ENCODE measurements at places on chromosomes 6 and 20.

GRCh38 chr6:20826378-20826777, 292.1 kb downstream of the CDKAL1 start:
- no peak for DNase-seq

- DNase-seq: no peak
Measured at GRCh38 chr20:14959506-14960475, 622.4 kb upstream of the FLRT3 start.

DNA sequence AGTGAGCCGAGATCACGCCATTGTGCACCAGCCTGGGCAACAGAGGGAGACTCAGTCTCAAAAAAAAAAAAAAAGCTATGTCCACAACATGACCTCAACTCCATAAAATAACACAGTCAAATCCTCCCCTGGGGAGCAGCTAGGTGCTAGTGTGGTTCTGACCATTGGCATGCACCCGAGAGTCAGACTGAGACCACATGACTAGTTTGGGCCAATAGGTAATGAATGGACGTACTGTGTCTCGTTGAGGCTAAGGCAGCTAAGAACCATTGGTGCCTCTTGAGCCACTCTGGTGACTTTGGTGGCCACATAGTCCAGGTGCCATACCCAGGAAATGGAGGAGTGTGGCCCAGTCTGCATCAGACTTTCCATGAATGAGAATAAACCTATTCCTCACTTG, 40.3 kb downstream of the ATP9A start:
- no peak for DNase-seq

- DNase-seq: no peak
Measured at GRCh38 chr6:39209911-39210310, 19.4 kb downstream of the KCNK5 start.

GRCh38 chr6:82410151-82410648, 46.6 kb downstream of the TPBG start:
- DNase-seq: no peak

DNA sequence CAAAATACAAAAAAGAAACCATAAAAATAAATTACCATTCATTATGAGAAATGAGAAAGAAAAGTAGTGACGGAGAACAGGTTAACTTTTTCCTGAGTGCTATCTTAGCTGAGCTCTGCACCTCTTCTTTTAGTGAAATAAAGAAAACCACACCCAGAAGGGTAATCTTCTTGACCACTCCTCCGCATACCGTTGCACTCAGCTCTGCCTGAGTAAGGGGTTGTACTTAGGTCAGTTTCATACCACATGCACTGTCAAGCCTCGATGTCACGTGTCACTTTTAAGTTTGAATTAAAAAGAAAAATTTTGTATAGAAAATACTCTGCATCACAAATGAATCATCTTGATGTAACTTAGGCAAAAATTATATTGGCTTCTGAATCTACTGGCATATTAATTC, 2.8 kb downstream of the EZR start:
- no peak for DNase-seq

- DNase-seq: no peak
Measured at GRCh38 chr20:22004946-22005345, 299.5 kb downstream of the PAX1 start.

DNA sequence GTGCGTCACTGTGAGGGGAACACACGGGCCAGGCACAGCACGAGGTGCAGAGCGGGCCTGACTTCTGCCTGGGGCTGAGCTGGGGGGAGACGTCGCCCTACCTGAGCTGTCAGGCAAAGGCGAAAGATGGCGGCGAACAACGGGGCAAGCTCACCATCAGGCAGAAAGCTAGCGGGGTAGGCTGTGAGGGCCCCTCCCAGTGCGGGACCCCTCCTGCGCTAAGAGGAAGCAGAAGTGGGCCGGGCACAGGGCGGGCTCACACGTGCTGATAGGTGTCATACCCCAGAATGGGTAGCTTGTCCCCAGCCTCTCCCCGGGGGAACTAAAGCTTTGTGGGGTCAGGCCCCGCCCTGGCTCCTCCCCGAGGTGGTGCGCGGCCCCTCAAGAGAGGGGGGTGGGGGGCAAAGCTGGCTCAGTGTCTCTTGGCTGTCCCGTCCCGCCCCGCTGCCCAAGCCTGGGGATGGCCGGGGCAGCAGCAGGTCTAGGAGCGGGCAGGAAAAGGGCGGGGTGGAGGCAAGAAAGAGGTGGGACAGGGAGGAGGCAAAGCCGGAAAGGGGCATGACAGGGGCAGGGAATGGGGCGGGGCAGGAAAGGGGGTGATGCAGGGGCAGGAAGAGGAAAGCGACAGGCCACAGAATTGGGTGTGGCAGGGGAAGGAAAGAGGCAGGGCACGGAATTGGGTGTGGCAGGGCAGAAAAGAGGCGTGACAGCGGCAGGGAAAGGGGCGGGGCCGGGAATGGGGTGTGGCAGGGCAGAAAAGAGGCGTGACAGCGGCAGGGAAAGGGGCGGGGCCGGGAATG, 14.7 kb downstream of the UCKL1 start:
- peak; percentile 80 for DNase-seq

DNA sequence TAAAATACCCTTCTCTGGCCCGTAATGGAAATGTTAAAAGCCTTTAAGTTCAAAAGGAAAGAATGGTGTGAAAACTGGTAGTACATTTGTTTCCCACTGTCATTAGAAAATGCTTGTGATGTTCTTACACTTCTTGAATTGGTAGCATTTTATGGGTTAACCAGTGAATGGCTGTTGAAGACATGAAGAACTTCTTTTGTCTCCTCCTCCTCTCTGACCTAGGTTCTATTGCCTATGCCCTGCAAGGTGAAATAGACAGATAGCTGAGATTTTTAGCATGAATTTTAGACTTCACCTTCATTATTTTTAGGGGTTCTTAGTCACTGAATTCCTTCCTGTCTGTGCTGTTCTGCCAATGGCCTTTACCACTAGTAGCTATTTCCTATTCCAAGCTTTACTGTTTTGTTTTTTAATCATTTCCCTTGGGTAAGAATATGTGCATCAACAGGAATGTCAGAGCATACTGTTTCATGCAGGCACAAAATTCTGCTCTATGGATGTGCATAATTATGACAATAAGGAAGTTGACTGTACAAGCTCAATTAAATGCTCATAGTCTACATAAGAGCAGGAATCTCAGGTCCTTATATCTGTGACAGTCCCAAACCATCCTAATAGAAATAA, 4.9 kb downstream of the TNFAIP3 start:
- no peak for DNase-seq

GRCh38 chr6:34791164-34791700, 651 bp upstream of the BLTP3A start:
- no peak for DNase-seq

- no peak for DNase-seq
Measured at GRCh38 chr6:89270951-89271721, 44.0 kb downstream of the GABRR2 start.

DNA sequence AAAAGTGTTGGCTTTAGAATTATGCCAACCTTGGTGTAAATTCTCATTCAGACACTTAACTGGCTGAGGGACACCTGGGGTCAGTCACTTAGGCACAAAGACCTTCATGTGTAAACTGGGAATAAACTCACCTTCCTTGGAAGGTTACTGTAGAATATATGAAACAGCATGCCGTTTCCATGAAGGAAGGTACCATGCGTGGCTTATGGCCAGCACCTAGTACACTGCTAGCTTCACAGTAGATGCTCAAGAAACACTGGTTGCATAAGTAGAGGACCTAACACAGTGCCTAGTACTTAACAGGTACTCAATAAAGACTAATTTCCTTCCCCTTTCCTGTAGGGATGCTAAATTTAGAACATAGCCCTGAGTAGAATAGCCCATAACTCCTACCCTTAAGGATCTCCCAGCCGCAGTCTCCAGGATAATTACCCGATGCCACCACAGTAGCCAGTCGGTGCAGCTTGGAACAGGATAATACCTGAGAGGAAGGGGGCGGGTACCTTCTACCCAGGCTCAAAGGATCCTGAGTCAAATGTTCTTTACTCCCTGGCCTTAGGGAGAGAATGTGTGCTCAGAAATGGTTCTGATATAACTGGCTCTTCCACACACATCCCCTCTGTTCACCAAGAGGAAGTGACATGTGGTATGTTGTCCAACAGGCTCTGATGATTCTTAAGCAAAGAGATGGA, 3.6 kb downstream of the BCL2L1 start:
- no peak for DNase-seq

GRCh38 chr6:119974430-119975159, 625.0 kb upstream of the MAN1A1 start:
- DNase-seq: no peak

DNA sequence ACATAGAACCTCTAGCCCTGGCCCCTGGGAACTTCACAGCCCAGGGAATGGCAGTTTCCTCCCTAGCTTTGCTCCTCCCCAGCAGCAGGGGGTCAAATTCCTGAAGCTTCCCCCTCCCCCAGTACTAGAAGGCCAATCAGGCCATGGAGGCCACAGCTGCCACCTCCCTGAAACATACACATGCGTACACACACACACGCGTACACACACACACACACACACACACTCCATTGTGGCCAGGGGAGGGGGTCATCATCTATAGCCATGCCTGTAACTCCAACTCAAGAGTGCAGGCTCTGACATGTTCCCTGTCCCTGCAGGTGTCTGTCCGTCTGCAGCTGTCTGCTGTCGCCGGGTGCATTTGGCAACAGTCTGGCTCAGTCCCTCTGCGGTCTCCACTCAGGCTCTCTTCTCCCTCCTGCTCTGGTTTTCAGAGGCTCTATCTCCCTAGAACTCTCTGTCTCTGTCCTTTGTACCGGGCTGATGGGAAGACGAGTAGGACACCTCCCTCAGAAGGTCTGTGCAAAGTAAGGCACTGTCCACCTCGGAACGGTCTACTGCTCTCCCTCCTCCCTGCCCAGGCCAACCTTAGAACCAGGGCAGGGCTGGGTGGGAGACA, 1.4 kb downstream of the LRFN2 start:
- DNase-seq: no peak

DNA sequence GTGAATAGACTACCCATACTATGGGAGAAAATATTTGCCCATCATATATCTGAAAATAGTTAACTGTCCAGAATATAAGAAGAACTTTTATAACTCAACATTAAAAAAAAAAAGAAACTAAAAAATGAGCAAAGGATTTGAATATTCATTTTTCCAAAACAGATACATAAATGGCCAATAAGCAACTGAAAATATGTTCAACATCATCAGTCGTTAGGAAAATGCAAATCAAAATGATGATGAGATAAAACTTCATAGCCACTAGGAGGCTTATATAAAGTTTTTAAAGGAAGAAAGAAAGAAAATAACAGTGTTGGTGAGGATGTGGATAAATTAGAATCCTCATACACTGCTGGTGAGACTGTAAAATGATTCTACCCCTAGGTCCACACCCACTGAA, 32.6 kb upstream of the HMGN3 start:
- no peak for DNase-seq

DNA sequence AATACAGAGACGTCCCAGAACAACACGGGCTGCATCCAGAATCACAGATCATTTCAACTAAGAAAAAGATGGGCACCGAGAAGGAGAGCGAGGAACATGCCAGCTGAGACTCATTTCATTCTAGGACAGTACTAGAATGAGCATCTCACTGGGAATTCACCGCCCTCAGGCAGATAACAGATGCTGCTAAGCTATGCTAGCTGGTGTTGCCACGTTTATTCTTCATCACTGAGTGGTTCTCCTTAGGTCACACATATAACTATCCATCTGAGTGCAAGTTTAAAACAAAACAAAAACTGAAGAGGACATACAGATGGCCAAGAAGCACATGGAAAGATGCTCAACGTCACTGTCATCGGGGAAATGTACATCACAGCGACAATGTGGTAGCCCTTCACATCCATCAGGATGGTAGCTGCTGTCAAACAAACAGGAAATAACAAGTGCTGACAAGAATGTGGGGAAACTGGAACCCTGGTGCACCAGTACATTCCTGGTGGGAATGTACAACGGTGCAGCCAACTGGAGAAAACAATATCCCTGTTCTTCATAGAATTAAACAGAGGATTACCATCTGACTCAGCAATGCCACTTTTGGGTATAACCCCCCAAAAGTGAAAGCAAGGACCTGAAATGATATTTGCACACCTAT, 97.6 kb downstream of the SLC22A23 start:
- no peak for DNase-seq

DNA sequence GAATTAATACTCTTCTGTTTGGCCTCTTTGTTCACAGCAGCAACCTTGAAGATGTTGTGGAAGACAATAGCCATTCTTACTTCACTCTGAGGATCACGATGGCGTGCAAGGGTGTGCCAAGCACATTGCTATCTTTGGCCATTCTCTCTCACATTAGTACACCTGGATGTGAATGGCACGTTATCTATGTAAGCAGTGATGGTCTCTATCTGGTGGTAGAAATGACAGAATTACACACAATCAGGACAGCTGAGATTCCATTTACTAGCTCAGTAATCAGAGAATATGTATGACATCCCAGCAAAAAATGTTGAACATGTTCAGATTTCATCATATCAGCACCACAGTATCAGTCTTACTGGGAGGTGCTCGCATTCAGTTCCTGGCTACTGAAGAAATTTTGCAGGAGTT, 116.2 kb downstream of the LCA5 start:
- no peak for DNase-seq

DNA sequence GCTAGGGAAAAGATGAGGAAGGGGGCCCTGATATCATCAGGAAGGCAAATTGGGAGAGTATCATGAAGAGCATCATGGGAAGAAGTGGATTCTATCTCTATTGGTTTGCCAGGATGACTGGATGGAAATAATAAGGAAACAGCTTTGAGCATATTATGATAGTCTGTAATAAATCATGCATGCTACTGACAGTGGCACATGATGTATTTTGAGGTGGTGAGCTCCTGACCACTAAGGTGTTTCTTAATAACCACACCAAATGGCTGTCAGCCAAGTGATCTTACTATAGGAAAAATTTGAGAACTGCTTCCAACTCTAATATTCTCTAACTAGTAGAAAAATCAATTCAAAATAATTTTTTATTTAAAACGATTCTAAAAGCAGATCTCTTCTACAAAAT, 548.4 kb upstream of the JAG1 start:
- no peak for DNase-seq

- no peak for DNase-seq
Measured at GRCh38 chr20:63893999-63894357, 948 bp upstream of the DNAJC5 start.

DNA sequence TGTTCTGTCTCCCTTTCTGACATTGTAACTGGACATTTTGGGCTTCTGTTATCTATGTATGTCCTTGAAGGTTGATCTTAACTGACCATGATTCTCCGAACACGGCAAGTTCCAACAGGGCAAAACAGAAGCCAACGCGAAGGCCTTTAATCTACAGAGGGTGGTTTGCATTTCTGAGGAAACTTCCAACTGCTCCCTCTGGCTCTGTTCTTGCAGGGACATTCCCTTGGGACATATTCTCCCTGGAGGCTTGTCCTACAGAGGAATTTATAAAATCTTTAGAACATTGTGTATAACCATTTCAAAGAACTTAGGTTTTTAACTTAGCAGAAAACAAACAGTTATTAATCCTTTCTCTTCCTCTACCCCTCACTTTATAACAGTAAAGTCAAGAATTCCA, 189.0 kb upstream of the CDYL start:
- no peak for DNase-seq

DNA sequence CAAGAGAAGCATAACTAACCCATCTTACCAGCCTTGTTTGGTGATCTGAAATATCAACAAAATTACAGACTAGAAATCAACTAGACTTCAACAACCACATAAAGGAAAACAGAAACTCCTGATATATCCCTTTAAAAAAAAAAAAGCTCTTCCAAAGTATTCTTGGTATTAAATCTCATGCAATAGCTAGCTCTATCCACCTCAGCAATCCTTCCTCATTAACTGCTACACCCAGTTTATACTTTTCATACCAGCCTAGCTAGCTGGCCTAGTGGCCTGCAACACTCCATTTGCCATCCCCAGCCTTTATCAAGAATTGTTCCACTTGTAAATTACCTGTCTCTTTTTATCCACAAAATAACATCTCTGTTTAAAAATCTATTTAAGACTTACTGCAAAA, 69.0 kb downstream of the BACH2 start:
- DNase-seq: no peak
